Activated CD4-positive, alpha-beta T cell treated with anti-CD3 and anti-CD28 coated beads for 24 hours (primary cell): ENCODE measurements at places on chromosomes 13 and 19.

DNA sequence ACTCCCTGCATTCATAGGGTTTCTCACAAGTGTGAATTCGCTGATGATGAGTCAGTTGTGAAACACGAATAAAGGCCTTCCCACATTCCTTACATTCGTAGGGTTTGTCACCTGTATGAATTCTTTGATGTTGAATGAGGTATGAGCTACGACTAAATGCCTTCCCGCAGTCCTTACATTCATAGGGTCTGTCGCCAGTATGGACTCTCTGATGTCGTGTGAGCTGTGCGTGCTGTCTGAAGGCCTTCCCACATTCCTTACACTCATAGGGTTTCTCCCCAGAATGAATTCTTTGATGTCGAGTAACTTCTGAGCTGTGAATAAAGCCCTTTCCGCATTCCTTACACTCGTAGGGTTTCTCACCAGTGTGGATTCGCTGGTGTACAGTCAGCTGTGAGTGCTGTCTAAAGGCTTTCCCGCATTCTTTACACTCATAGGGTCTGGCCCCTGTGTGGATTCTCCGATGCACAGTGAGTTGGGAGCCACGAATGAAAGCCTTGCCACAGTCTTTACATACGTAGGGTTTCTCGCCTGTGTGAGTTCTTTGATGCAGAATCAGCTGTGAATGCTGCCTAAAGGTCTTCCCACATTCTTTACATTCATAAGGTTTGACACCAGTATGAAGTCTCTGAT lies 30.5 kb upstream of the COX7A1 start:
- no peak for DNase-seq

DNA sequence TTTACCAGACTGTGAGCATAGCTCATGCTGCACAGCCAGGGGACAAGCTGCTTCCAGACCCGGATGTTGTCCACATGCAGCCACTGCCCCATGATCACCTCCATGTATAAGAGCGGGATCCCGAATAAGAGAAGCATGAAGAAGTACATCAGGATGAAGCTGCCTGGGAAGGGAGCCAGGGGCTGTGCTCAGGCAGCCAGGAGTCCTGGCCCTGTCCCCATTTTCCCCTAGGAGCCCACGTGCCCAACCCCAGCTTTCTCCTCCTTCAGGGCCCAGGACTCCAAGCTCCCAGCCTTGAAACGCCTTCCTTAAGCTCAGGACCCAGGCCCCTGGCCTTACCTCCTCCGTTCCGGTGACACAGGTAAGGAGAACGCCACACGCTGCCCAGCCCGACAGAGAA lies 69.3 kb downstream of the SLC6A16 start:
- DNase-seq = no peak

DNA sequence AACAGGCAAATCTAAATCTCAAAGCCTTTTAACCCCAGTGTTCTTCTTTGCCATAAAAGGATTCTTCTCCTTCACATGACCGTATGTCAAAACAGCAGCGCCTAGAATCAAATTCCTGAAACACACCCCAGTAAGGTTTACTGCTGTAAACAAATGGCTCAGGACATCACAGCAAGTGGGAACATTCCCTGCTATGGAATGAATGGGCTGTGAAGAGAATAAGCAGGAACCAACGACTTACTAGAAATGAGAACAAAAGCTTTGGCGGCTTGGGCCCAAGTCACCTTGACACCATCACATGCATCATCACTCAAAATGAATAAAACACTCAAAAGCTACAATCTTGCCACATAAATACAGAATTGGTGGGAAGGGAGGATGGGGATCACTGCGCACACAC lies 80.4 kb upstream of the SPATA13 start:
- DNase-seq = no peak

DNA sequence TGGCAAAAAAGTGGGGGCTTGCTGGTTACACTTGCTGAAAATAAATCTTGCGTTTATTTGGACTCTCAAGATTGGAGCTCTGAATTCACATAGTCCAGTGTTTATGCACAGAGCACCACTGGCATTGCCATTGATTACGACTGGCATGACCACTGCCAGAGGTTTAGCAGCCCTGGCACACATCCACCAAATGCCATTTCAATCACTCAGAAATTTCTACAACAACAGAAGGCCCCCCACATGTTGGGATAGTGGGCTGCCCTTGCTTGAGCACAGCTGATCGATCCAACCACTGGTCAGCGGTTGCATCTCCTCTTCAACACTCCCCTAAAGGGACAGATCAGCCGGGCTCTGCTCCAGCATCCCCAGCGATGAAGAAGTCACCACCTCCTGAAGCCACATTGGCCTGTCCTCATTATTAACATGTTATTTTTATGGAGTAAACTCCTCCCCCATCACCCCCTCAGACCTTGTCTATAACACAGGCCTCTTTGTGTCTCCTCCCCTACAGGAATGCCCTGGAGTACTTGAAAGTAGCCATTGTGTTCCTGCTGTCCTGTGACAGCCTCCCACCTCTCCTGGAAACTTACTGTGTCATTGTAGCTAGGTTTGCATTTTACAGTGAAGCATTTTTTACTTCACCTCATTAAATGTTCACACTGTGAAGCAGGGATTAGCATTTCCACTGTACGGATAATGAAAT lies 51.3 kb downstream of the CDADC1 start:
- no peak for DNase-seq
